ENCODE measurements at places on chromosomes 5 and 9.

DNA sequence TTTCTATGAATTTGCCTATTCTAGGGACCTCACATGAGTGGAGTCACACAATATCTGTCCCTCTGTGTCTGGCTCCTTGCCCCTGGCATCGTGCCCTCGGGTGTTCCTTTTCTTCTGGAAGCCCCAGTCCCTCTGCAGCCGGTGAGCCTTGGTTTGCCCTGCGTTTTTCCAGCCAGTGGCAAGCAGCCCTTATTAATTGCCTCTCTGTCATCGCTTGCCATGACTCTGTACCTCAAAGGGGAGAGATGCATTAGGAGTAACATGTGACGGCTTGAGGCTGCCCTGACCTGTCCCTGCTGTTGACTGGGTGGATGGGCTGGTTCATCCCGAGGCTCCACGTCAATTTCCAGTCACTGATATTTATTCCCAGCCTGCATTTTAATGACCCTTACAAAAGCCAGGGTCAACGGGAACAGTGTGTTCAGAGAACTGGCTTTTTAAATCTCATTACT lies 87.3 kb downstream of the CFAP90 start:
- DNase-seq = no peak

DNA sequence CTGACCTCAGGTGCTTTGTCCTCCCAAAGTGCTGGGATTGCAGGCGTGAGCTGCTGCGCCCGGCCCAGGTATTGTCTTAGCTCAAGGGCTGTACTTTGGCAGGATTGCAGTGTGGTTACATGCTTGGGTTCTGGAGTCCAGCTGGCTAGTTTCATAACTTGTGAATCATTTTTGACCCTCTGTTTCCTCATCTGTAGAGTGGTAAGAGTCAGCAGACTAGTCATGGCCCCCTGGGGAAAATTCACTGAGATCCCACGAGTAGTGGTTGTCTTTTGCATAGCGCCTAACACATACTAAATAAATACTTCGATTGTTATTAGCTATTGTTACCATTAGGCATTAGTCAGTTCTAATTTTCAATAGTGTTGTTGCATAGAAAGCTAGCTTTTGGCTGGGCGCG lies 14.3 kb downstream of the PTPA start:
- no peak for DNase-seq

DNA sequence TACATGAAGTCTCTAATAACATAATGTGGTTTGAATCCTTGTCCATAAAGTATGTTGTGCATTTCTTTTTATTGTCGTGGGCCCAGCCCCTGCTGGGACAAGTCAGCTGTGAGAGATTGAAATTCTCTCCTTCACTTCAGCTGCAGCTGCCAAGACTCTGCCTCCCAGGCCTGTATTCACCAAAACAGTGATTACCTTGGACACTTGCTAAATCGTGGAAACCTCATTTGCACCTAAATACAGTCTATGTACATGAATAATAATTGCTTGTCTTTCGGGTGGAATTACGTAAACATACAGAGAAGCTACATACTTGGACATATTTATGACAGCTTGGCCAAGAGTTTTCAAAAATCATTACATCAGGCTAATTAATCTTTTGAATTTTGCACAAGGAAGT lies 898.5 kb upstream of the SEMA6A start:
- no peak for DNase-seq

DNA sequence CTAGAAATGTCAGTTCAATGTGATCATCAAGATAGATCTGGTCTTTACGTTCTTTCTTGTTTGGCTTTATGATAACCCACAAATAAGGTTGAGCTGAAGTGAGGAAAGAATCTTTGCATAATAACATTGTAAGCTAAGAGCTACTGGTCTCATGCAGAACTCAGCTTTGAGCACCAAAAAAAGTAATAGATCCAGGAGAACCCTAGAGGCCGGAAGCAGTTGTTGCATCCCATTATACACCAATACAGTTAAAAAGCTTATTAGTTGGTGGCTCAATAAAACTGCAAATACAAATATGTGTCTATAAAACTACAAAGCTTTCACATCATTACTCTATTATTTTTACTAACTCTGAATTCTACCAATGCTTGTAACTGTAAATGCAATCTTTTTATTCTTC lies 85.5 kb upstream of the NUDT12 start:
- no peak for DNase-seq

GRCh38 chr9:3962971-3963642 lies 336.8 kb downstream of the GLIS3 start:
- DNase-seq = no peak

DNA sequence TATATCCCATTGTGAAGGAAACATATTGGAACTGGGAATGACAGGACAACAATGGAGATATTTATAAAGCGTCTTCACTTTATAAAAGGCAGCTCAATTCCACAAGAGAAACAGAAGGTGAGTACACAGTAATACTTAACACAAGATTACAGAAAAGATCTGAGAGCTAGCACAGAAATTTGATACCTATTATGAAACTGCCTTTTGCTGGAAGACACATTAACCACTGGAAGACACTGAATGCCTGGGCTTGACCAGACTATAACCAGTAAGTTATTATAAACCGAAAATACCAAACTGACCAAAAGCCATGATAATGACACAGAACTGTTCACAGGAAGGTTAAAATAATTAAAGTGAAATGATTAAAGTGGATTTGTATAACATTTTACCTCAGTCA lies 195.4 kb downstream of the NR2F1-AS1 start:
- DNase-seq = no peak

DNA sequence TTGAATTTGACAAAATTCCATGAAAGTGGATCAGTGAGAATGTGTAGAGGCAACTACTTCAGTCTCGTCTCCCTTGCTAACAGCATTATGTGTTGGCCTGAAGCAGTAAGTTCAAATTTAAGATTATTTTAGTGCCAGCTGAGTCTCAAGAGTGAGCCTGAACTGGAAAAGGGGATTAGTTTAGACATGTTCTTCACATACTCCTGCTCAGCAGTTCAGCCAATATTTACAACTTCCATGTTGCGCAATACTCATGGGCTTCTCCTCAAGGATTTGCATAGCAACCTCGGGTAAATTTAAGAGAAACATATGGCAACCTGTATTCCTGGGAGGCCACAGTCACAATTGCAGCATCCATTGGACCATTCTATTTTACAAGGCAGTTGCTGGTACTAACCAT lies 553.8 kb downstream of the PTPRD start:
- DNase-seq = no peak

- DNase-seq = no peak
These were observed 133.7 kb downstream of the KIF4B start for GRCh38 chr5:155147222-155147621.

GRCh38 chr9:35280399-35280798 lies 118.6 kb downstream of the UNC13B start:
- no peak for DNase-seq

DNA sequence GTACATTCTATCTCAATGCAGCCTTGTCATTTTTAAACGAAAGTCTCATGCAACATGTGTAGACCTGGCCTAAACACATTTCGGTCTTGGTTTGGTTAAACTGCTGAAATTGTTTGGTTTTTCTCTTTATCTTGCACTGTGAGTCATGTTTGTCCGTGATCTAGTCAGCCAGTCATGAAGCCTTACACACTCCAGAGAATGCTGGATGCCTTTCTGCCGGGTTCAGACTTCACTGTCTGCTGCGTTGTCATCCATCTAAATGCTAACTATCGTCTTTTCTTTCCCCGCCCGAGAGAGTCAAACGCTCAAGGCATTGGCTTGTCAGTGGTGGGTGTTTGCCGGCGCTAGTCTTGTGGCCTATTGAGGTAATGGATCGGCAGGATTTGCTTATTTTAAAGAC lies 1194.6 kb upstream of the WWC1 start:
- no peak for DNase-seq

- DNase-seq = peak; percentile 6
These were observed 9.9 kb downstream of the ZBED3 start for GRCh38 chr5:77076961-77077828.

- no peak for DNase-seq
These were observed 70.3 kb downstream of the ENC1 start for GRCh38 chr5:74570250-74570649.

DNA sequence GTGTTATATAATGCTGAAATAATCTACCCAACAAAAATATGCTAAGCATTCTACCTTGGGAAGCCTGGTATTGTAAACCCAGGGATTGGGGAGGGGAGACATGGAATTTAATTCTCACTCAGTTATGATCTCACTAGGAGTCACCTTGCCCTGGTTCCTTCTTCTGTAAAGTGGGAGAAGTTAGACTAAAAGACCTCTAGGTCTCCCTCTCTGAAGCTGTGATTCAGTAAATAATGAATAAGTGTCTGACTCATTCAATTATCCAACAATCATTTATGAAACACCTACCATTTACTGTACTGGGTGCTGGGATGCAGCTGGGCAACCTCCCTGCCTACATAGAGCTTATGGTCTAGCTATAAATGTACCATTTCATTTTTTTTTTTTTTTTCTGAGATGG lies 20.2 kb upstream of the SPARC start:
- DNase-seq = no peak

DNA sequence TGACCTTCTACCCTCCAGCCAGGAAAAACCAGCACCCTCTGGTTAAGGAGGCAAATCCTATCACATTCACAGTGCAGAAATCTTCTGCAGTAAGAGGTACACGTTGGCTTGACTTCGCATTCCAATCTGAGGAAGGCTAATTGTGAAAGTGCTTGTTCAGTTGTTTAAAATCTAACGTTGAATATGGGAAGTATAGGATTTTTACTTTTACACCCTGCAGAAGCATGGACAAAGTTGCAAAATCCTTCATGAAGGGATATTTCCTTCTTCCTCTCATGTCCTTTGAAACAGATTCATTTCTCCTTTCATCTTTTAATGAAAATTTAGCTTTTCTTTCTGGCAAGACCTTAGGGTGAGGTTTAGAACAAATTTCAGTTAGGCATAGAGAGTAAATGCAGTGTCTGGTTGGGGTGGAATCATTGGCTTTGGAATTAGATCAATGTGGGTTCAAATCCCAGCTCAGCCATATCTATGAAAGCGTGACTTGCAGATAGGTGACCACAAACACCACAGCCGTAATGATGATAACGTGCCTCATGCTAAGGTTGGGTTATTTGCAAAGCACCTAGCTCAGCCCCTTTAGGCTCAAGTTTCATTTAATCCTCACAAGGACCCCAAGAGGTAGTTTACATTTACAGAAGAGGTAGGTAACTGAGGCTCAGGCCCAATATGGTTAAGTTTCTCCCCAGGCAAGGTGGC lies 42.2 kb upstream of the C5orf58 start:
- no peak for DNase-seq

- no peak for DNase-seq
These were observed 246.1 kb upstream of the TUT7 start for GRCh38 chr9:86600291-86600690.

- peak; percentile 80 for DNase-seq
These were observed 4.2 kb upstream of the ENTPD8 start for GRCh38 chr9:137445275-137445807.

DNA sequence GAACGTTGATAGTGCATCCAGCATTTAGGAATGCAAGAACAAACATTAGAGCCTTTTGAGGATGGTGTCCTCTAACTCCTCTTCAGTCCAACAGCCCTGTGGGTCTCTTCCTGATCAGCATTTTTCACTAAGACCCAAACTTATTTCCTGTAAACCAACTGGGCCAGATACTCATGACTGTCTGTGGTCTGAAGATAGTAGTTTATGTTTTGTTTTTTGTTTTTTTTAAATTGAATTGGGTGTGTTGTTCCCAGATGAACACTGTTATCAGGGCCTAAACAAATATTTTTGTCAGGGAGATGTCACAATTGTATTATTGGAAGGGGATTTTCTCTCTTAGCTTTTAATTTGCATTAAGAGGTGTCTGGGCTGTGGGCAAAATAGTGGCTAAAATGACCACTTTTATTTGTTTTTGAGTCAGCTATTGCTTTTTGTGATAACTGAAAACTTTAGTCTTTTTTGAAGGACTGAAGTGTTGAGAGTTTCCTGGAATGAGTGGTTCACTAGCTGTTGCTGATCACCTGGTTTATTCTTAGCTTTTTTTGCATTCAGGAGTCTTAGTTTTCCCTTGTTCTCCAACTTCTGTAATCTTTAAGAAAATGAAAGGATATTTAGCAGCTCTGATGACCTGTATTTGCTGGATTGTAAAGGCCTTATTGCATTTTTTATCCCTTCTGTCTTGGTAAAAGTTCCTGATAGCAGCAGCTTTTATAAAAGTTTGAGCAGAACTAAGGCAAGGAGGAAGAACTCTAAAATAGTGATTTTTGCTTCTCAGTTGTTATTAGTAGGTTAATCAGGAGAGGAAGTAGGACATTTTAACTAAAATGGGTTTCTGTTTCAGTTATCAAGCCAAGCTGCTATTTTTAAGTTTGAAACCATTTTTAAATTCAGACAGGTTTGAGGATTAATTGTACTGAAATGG lies 5.5 kb downstream of the MAN2A1 start:
- no peak for DNase-seq

DNA sequence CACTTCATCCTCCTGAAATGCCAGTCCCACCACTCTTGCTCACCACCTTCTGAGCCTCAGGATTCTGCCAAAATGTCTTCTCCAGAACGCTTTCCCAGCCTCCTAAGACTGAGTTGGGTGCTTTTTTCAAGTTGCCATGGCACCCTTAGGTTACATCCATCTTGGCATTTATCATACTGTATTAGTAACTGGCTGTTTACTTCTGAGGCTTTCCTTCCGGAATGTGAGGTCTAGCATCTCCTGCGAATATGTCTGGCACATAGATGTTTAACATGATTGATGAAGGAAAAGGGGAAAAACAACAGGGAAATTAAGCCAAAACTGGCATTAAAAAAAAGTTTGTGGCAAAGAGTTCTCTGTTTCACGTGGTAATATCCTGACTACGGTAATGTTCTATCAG lies 24.9 kb downstream of the RNF130 start:
- DNase-seq = no peak

GRCh38 chr9:38390851-38391250 lies 1.7 kb upstream of the ALDH1B1 start:
- no peak for DNase-seq

GRCh38 chr9:86723346-86723745 lies 224.0 kb downstream of the GAS1 start:
- DNase-seq = no peak

DNA sequence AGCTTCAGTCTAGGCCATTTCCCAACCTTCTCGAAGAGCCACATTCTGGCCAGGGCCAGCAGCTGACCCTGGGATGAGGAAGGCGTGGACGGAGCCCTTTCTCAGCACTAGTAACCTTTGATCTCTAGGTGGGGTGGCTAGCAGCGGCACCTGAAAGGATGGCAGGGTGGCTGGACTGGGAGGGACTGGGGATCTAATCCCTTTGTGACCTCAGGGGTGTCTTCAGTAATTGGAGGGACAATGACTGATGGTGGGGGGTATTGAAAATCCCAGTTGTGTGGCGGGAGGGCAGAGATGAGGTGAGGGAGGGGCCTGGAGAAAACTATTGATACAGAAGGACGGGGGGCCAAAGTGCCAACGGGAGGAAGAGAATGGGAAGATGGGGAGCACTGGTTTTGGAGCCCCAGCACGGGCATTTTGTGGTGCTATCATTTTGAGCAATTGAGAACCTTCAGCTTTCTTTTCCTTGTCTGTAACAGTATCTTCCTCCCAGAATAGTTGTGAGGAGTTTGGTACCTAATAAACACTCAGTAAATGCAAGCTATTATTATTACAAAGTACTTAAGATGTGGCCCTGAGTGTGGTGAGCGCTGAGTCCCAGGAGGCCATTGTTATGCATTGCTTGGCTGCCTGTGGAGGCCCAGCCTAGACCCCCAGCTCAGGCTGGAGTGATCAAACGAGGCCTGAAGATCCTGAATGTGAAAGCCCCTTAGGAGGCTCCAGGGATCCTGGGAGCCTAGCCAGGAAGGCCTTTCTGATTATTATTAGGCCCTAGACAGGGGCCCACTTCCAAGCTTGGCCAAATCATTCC lies 37.3 kb upstream of the UBE2D2 start:
- no peak for DNase-seq
